ENCODE measurements at places on chromosomes 5 and 9.

- DNase-seq = no peak
These were observed 3.4 kb downstream of the BTNL9 start for GRCh38 chr5:181043285-181044092.

- DNase-seq = no peak
These were observed 47.6 kb upstream of the MEGF10 start for GRCh38 chr5:127243011-127243410.

GRCh38 chr5:106959387-106959786 lies 711.4 kb downstream of the EFNA5 start:
- no peak for DNase-seq

GRCh38 chr9:120920806-120921178 lies 5.8 kb downstream of the TRAF1 start:
- DNase-seq = no peak

GRCh38 chr5:71658916-71659662 lies 60.0 kb upstream of the CARTPT start:
- DNase-seq = peak; percentile 23

DNA sequence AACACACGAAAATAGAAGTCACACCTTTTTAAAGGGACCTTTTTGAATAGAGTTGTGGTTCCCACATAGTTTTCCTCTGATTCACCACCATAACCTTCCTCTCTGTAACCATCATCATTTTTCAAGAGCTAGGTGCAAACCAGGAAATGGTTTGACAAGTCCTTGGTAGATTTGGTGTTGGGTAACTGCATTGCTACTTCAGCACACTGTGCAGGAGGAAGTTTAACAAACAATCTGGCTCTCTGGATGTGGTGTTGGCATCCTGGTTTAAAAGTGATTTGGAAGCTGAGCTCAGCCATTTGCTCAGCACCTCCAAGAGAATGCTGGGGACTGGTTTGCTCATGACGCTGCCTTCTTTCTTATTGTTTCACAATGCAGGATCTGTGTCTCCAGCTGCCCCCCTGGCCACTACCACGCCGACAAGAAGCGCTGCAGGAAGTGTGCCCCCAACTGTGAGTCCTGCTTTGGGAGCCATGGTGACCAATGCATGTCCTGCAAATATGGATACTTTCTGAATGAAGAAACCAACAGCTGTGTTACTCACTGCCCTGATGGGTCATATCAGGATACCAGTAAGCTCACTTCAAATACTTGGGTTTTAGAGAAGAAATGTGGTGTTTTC lies 213.1 kb downstream of the RFK start:
- no peak for DNase-seq

DNA sequence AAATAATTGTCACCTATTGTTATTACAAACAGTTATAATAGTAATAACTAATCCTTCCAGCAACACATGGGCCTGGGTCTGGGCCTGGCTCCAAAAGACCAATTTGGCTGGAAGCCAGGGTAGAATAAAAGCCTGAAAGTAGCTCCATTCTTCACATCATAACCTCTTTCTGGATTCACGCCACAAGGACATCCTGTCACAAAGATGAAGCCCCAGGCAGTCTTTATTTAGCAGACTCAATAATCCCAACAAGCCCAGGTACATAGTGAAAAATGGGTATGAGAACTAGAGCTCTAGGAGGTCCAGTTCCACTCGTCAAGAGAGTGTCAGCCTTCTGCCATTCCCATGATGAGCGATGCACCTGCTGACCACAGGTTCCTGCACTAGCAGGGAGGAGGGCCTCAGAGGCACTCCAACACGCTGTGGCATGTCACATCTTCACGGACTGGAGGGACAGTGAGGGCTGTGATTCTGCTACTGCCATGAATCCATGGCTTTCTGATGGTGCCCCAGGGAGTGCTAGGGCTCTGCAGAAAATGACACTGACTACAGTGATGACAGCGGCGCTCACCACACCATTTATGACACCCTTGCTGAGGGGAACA lies 124.9 kb downstream of the SPOCK1 start:
- DNase-seq = no peak

- DNase-seq = no peak
These were observed 1034.4 kb downstream of the CDH9 start for GRCh38 chr5:26003966-26004365.

- no peak for DNase-seq
These were observed 71.5 kb downstream of the FBN2 start for GRCh38 chr5:128466554-128466953.

- DNase-seq = no peak
These were observed 102.3 kb downstream of the SYK start for GRCh38 chr9:90903766-90904424.

DNA sequence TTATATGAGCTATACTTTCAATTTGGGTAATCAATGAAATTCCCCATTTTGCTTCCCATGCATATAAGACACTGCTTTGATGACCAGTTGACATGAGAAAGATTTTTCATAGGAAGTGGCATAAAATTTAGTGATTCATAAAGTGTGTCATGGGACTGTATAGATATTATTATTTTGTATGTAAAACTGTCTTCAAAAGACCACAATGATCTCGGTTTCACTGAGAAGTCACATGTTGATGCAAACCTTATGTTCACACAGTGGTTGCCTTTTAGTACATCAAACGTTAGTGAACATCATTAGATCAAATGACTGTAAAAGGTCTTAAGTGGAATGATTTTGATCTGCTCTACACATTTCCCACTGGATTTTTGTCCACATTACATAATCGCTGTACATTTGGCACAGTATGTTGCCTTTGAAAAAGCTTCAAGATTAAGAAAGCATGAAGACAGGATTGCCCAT lies 349.2 kb upstream of the MEF2C start:
- peak; percentile 40 for DNase-seq

GRCh38 chr5:109826-110225 lies 17.9 kb downstream of the PLEKHG4B start:
- no peak for DNase-seq

GRCh38 chr5:41524174-41524573 lies 13.8 kb upstream of the PLCXD3 start:
- DNase-seq = no peak

GRCh38 chr5:104952876-104953275 lies 1390.3 kb upstream of the NUDT12 start:
- no peak for DNase-seq

DNA sequence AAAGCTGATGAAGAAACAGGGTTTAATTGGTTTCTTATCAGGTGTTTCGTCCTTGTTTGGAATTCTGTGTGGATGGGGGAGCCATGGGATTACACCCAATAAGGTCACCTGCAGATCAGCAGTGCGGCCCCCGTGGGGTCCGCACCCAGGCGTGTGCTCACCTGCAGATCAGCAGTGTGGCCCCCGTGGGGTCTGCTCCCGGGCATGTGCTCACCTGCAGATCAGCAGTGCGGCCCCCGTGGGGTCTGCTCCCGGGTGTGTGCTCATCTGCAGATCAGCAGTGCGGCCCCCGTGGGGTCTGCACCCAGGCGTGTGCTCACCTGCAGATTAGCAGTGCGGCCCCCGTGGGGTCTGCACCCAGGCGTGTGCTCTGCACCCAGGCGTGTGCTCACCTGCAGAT lies 41.7 kb upstream of the CEP72 start:
- DNase-seq = no peak

- no peak for DNase-seq
These were observed 1.4 kb downstream of the ETF1 start for GRCh38 chr5:138541511-138542179.

DNA sequence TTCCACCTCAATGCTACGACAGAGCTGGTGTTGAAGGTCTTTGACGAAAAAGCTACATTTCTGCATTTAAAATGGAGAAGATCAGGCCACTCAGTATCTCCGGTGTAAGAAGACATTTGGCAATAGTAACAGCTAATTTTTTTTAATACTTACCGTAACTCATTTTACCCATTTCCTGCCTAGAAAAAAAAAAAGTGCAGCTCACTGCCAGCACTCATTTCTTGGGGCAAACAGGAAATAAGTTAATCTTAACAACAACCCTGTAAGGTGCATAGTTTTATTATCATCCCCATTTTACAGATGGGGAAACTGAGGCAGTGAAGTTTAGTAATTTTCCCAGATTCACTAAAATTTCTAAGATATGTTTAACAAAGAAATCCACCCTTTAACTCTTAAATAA lies 27.4 kb upstream of the KCNMB1 start:
- no peak for DNase-seq

DNA sequence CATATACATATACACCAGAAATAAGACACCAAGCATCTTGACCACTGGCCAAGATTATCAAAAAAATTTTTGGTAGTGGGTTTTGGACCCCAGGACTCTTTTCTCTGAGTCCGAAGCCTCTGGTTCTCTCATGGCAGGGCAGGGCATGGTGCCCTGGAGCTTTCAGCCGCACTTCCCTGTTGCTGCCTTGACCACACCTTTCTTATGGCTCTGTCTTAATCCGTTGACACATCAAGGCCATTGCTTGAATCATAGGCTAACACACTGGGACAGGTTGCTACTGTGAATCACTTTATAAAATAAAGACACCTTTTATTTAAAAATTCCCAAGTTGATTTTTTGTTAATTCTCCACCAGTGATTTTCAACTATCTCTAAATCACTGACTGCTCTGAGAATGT lies 45.4 kb upstream of the CAST start:
- DNase-seq = no peak

DNA sequence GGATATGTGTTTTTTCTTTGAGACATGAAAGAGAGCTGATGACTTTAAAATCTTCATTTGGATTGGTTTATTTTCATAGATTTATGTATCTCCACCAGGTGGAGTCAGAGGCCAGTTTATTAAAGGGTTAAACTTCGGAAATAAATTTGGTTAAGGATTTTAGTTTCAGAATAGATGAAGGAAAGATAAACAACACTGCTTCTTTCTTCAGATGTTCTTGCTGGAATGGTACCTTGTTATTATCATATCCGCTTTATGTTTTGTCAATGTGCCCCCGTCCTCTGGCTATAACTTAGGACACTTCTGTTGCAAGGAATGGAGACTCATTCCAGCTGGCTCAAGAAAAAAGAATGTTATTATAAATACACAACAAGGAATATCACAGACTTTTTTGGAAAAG lies 81.2 kb downstream of the ALDH1A1 start:
- no peak for DNase-seq

GRCh38 chr9:137688725-137689124 lies 69.9 kb downstream of the EHMT1 start:
- DNase-seq = no peak

DNA sequence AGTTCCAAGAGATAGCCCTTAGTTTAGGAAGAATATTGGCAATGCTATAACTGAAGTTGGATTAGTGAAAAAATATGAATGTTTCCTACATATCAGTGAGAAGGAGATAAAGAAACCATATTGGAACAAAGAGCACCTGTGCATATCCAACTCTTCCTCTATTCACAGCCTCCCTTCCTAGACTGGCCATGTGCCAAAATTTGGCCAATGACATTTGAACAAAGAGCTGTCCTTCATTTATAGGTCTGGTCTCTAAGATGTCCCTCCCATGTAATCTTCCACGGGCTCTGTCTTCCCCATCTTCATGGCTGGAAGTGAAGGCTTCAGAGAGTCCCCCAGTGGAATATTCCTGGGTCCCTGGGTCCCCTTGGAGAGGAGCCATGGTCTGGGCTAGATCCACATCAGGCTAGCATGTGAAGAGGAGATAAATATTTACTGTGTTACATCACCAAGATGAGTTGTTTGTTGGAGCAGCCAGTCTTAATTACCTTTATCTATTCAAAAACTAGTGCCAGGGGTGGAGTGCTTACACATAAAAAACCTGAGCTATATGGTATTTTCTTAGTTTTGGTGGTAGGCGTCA lies 190.0 kb upstream of the S1PR3 start:
- no peak for DNase-seq

GRCh38 chr5:102290004-102290403 lies 6.1 kb downstream of the SLCO4C1 start:
- DNase-seq = no peak

DNA sequence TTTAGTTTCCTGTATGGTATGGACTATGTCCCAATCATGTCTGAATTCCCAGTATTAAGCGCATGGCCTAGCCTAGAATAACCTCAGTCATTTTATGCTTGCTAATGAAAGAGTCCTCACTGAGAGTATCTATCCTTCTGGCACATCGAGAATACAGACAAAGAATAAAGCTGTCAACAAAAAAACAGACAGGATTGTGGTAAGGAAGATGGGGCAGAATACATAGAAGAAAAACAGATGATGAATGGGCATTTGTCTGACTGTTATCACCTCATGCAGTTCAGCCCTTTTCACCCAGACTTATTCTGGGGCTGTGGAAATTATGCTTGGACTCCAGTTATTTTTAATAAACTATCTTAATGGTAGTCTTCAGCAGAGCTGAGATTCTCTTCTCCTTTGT lies 363.8 kb upstream of the TNC start:
- DNase-seq = no peak

GRCh38 chr9:92010705-92011536 lies 60.9 kb upstream of the ROR2 start:
- no peak for DNase-seq

DNA sequence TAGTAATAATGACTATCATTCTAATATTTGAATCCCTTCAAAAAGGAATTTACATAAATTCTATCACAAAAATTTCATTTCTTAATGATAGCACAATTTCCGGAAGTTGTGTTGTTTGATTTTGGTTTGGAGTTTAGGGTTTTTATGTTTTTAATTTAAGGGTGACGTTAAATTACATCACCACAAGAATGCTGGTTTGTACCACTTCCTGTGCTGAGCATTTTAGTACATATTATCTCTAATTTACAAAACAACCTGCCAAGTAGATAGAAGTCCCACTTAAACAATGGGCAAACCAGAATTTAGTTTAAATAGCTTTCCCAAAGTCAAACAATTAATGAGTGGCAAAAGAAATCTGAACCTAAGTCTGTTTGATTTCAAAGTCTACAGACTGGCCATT lies 63.4 kb downstream of the DENND1A start:
- DNase-seq = no peak

GRCh38 chr9:23309800-23310199 lies 516.2 kb downstream of the ELAVL2 start:
- no peak for DNase-seq

DNA sequence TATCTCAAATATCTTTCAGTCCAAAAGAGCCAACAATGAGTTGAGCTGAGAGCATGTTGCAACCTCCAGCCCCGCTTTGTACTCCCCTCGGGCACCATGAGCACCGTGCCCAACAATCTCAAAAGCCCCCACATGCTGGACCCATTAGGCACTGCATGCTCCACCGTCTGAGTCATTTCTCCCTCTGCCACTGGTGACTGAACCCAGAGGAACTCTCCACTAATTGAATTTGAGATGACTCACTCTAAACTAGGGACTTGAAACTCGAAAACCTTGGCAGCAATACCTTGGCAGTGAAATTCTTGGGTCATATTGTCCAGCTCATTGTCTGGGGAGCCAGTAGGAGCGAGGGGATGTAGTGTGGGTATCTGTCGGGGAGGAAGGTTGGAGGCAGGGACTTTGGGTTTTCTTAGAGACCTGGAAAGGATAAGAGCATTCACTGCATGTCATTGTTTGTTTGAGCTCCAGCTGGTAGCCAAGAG lies 49.9 kb upstream of the SLIT3 start:
- DNase-seq = no peak

All from GM13977 (cell line).